Glomerular endothelial cell (primary cell): ENCODE measurements at places on chromosomes 12 and 14.

- no peak for DNase-seq
These were observed 4.1 kb downstream of the SLC2A13 start for GRCh38 chr12:40101747-40102146.

GRCh38 chr12:2393016-2393415 lies 340.2 kb downstream of the CACNA1C start:
- DNase-seq, result no peak

- DNase-seq, result no peak
These were observed 44.0 kb downstream of the BCAT1 start for GRCh38 chr12:24904871-24905270.

GRCh38 chr14:22024137-22024536 lies 350.5 kb upstream of the OR4E1 start:
- DNase-seq, result no peak

DNA sequence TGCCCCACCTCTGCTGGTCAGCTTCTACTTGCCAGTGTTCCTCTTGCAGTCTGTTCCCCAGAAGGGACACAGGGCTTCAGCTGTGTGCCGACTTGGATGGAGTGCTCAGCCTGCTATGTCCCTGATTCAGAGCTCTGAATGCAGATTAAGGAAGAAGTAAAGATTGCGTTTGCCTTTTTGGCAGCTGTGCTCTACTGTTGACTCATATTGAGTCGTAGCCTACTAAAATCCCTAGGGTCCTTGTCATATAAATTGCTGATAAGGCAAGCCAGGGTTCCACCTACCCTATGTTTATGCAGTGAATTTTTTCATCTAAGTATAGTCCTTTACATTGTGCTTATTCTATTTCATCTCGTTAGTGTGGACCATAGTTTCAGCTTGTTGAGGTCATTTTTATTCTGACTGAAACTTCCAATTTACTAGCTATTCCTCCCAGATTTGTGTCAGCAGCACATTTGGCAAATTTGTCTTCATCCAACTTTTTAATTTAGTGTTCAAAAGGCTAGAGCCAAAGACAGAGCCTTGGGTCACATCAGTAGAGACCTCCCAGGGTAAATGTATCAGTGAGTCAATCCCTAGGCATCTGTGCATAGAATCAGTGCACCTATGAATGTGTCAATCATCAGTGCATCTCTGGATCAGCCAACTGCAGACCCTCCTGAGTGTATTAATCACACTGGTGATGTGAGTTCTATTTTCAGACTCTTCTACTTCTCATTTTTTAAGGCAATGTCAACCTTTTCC lies 31.9 kb downstream of the CACNA1C start:
- no peak for DNase-seq

DNA sequence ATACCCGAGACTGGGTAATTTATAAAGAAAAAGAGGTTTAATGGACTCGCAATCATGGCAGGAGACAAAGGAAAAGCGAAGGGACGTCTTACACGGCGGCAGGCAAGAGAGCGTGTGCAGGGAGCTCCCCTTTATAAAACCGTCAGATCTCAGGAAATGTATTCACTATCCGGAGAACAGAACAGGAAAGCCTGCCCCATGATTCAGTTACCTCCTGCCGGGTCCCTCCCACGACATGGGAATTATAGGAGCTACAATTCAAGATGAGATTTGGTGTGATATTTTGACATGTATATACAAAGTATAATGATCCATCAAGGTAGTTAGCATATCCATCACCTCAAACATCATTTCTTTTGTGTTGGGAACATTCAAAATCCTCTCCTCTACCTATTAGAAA lies 2.3 kb upstream of the CDCA4 start:
- no peak for DNase-seq

GRCh38 chr14:64703395-64704142 lies 655 bp upstream of the PLEKHG3 start:
- DNase-seq, result no peak

GRCh38 chr14:56555921-56556570 lies 23.6 kb upstream of the TMEM260 start:
- DNase-seq, result no peak

GRCh38 chr14:34461334-34462131 lies 507 bp downstream of the SPTSSA start:
- DNase-seq, result no peak

GRCh38 chr14:34596891-34597290 lies 33.1 kb downstream of the SNX6 start:
- no peak for DNase-seq

GRCh38 chr14:63383776-63384367 lies 65.1 kb upstream of the GPHB5 start:
- DNase-seq, result no peak

DNA sequence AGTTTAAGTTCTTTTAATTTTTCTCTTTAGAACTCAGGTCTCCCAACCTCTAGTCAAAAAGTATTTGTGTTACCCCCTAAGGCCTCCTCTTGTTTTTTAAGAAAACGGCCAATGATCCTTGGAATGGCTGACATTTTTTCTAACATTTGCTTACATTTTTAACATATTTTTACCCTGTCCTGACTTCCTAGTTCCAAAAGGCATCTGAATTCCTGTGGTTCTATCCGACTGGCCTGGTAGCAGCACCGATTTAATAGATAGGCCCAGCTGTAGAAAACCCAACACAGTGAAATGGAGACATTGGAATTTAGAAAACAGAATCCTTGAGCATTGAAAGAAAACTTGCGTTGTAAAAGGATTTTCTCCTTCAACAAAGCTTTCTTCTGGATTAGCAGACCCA lies 134.7 kb upstream of the GSC start:
- no peak for DNase-seq

DNA sequence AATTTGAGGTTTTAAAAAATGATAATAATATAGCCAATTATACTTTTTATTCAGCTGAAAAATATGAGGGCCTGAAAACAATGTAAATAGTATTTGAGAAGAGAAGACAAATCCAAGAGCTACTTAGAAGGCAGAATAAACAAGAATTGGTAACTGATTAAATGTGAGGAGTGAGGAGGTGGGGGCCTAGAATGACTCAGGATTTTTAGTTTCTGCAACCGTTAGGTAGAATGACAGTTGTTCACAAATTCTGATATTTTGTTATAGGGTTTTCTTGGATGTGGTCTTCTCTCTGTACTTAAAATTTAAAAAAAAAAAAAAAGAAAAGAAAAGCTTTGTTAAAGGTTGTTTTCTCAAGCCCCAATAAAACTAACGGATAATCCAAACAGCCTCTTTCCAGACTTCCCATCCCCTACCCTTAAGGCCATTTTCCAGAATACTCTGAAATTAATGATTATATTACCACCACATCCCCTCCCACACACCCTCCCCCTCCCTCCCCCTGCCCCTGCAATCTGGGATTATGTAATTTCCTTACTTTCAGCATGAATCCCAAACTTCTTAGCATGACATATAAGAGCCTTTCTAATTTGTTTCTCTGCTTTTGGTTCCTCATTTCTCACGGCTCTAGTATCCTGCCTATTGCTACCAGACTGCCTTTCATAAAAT lies 50.4 kb downstream of the LRP6 start:
- DNase-seq, result no peak

GRCh38 chr14:73715707-73716106 lies 1.5 kb upstream of the PNMA1 start:
- DNase-seq, result no peak

- no peak for DNase-seq
These were observed 80.7 kb downstream of the TTC9 start for GRCh38 chr14:70722418-70722817.

DNA sequence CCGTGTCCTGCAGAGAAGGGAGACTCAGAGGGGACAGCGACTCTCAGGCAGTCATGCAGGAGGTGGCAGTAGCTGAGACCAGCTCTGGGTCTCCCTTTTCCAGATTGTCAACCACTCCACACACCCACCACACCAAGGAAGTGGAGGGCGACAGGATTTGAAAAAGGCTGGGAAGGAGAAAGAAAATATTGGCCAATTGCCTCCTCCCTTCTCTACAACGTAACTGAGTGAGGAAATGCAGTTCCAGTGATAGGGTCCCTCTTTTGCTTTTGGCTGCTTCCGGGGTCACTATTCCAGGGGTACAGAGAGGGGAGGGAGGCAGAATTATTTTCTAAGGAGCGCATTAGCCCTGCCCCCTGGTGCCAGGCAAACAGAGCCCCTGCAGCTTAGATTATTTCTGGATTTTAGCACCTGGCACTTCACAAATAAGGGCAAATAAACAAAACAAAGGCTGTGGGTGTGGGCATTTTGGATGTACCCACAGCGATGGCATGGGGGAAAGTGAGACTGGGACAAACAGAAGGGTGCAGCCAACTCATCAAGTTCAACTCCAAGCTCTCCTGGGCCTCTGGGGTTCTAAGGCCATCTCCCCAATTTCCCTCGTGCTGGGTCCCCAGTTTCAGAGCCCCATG lies 20.4 kb downstream of the ASB2 start:
- no peak for DNase-seq

GRCh38 chr14:91249841-91250616 lies 5.5 kb upstream of the GPR68 start:
- no peak for DNase-seq

- DNase-seq, result no peak
These were observed 144.5 kb downstream of the PHETA1 start for GRCh38 chr12:111224186-111225066.

GRCh38 chr12:67515679-67516340 lies 132.7 kb upstream of the DYRK2 start:
- no peak for DNase-seq

- no peak for DNase-seq
These were observed 193.6 kb upstream of the GARIN6 start for GRCh38 chr12:99453836-99454538.

- DNase-seq, result no peak
These were observed 12.2 kb downstream of the CLMN start for GRCh38 chr14:95307402-95308041.

DNA sequence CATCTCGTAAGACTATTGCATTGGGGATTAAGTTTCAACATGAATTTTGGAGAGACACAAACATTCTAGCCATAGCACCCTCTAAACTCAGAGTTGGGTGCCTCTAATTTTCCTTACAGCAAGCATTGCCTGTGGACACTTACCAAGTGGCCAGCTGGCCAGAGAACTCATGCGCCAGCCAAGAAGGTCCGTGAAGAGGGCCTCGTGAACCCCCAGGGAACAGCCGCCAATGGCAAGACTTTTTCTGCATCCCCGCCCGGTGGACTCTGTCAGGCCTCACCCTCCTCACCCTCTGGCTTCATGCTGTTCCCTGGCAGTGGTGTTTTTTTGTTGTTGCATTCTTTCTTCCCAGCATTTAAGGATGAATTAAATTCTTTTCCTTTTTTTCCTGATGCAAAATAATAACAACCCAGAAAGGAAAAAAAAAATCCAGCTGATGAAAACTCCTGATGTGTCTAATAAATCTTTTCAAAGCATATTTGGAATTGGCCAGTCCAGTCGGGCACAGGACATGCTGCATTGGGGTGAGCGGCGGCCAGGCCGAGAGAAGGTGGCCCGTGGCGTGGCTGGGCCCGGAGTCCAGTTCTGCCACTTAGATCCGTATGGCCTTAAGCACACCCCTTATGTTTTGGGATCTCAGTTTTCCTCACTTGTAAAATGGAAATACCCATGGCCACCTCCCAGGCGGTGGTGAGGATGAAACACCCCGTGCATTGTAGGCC lies 191.9 kb upstream of the DIO3 start:
- no peak for DNase-seq

- no peak for DNase-seq
These were observed 100.5 kb downstream of the ALG10B start for GRCh38 chr12:38417101-38417500.

DNA sequence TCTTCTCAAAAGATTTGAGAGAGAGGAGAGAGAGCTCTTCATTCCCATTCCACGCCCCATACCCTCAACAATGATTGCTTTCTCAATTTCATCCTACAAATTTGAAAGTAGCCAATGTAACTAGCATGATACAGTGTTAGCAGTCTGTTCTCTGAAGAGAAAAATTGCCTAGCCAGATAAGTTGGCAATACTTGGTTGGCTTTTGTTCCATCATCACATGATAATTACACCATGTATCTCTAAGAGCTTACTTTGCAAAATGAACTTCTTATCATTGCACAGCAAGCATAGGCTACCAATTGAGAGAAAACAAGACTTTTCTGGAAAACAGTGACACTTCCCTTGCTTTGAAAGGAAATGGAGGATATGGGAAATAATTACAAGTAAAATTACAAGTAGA lies 68.9 kb downstream of the FSCB start:
- no peak for DNase-seq

- DNase-seq, result no peak
These were observed 407.3 kb upstream of the FLRT2 start for GRCh38 chr14:85122690-85123089.

- no peak for DNase-seq
These were observed 126.6 kb downstream of the CHST11 start for GRCh38 chr12:104583301-104583700.

DNA sequence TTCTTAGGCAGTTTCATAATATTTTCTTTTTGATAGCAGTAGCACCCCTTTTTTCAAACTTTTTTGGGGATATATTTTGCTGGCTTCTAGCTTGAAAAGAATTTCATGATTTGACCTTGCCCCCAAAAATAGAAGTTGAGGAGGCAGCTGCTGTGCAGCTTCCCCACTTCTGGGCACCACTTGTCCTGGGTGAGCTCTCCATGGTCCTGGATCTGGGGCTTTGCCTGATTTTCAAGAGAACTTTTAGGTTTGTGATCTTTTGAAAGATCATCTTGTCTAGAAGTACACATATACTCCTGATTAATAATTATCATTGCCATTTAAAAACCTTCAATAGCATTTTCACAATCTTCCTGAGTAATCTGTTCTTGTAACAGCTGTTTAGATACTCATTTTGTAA lies 271.6 kb downstream of the NPAS3 start:
- DNase-seq, result no peak

DNA sequence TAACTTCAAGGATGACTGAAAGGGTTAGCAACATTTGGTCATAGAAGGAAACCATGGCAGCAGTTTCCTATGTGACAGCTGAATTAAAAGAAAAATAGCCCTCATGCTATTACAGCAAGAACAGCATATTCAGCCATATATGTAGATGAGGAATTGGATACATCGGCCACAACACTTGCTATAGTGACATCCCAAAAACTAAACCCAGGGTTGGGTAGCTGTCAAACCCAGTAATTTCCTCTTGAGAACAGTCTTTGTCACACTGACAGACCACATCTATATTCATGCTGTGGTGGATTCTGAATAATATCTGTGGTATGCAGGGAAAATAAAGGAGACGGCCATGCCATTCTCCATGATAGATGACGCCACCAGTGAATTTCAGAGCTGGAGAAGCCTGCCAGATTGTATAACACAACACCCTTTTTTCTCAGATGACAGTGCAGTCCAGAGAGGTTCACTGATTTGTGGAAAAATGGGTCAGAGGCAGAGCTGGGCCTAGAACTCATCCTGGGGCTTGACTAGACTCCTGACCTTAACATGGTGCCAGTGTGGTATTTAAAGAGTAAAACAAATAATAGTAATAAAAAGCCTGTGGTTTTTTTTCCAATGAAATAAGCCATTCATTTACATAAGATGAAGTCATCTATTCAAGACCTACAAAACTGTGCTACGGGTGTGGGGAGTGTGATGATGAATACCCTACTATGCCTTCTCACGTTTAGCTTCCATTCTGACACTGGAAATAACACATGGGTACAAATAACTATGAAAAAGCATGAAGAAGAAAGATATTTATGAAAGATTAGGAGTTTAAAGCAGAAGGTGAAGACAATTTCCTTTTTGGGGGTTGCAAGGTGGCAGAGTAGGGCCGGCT lies 32.3 kb downstream of the EFCAB11 start:
- DNase-seq, result no peak
